Stimulated activated CD4-positive, alpha-beta T cell treated with anti-CD3 and anti-CD28 coated beads, Interleukin-12 subunit alpha, Interleukin-12 subunit beta, amount 100 ng/mL, for 48 hours (primary cell): ENCODE measurements at places on chromosomes 1 and 21.

DNA sequence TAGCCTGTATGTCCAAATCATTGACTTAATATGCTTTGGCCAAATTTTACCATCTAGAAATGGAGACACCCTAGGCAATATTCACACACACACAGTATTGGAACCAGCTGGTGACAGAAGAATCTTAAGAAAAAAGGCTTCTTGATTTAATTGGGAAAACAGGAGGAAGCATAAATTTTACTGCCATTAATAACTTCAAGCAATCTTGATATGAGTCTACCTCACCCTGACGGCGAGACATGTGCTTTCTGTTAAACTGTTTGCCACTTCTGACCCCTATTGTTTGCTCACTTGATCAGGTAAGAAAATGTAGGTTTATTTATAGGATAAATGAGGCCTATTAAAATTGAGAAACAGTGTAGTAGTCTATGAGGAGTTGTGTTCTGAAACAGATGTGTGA, 73.2 kb downstream of the KIFAP3 start:
- no peak for DNase-seq

- DNase-seq = no peak
These were observed 257.3 kb downstream of the KCNJ6 start for GRCh38 chr21:37658817-37659458.

GRCh38 chr1:26536081-26536480, 6.5 kb downstream of the RPS6KA1 start:
- DNase-seq = no peak

- DNase-seq = no peak
These were observed 2.3 kb downstream of the ZMYM4 start for GRCh38 chr1:35270836-35271235.

DNA sequence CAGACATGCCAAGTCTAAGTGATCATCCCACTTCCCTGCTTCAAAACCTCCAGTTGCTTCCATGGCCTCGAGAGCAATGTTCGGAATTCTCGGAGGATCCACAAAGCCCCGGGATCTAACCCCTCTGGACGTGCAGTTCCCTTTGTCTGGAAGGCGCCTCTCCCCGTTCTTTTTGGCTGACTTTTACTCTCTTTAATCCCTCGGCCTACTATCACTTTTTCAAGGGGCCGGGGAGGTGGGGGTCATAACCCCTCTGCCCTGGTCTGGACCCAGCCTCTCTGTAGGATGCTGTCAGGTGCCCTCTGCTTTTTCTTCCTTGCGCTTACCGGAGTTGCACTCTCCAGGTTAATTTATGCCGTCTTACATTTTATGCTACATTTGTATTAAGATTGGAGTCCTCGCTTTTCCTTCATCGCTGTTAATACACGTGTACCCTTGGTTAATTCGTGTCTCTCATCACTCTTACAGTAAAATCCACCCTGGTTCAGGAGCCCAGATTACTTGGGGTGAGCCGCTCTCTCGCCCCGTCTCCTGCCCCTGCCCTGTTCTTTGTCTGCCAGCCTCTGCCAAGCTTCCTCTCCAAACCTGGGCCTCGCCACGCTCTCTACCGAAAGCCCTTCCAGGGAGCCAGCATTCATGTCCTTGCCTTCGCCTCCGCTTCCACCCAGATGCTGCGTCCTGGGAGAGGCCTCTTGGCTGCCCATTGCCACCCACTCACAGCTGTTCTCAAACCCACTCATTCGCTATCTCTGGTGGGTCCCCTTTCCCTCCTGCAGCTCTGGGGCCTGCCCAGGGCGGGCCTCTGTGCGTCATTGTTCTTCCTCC, 448.6 kb downstream of the CAMTA1 start:
- no peak for DNase-seq

DNA sequence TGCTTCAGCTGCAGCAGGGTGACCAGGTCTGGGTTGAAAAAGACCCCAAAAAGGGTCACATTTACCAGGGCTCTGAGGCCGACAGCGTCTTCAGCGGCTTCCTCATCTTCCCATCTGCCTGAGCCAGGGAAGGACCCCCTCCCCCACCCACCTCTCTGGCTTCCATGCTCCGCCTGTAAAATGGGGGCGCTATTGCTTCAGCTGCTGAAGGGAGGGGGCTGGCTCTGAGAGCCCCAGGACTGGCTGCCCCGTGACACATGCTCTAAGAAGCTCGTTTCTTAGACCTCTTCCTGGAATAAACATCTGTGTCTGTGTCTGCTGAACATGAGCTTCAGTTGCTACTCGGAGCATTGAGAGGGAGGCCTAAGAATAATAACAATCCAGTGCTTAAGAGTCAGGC, 2.9 kb downstream of the C1QA start:
- no peak for DNase-seq

- no peak for DNase-seq
These were observed 51.5 kb downstream of the SYT2 start for GRCh38 chr1:202658769-202659168.

DNA sequence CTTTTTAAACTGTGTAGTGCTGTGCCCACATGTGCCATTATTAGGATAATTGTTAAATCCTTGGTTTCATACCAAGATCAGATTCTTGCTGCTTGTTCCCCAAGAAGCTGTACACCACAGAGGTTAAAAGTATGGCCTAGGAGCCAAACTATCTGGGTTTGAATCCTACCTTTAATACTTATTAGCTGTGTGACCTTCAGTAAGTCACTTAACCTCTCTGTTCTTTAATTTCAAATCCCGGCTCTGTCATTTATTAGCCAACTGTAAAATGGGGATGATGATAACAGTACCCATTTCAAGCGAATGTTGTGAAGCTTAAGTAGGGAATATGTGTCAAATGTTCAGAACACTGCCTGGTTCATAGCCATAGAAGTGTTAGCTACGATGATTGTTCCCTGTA, 32.6 kb downstream of the NKAIN1 start:
- DNase-seq = no peak

GRCh38 chr1:39326836-39327235, 122.3 kb downstream of the MACF1 start:
- no peak for DNase-seq

DNA sequence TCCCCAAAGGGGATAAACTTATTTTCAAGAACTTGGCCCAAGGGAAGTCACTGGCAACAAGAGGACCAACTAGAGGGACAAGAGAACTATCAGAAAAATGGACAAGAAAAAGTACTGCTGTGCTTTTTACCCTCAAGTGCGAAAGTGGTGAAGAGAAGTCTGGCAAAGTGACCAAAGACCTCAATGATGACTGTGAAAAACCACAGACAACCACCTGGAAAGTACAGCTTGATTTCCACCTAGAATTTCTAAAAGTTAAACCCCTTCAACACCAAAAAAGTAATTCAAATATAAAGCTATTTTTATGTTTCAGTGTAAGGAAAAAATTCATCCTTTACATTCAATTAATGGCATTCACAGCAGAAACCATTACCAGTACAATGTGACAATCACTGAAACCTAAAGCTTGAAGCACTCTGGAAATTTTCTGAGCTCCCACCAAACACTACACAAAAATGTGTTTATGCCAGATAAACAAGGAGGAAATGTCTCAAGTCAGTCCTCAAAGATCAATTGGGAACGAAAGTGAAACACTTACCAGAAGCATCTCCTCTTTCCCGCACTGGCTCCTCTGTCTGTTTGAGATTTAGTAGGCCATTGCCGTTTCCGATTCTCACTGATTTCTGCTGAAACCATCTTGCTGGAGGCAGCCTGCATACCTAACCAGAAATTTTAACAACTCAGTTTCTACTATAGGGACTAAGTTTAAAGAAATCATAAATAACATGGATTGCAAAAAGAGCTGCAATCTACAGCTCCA, 8.3 kb downstream of the SDE2 start:
- DNase-seq = no peak

DNA sequence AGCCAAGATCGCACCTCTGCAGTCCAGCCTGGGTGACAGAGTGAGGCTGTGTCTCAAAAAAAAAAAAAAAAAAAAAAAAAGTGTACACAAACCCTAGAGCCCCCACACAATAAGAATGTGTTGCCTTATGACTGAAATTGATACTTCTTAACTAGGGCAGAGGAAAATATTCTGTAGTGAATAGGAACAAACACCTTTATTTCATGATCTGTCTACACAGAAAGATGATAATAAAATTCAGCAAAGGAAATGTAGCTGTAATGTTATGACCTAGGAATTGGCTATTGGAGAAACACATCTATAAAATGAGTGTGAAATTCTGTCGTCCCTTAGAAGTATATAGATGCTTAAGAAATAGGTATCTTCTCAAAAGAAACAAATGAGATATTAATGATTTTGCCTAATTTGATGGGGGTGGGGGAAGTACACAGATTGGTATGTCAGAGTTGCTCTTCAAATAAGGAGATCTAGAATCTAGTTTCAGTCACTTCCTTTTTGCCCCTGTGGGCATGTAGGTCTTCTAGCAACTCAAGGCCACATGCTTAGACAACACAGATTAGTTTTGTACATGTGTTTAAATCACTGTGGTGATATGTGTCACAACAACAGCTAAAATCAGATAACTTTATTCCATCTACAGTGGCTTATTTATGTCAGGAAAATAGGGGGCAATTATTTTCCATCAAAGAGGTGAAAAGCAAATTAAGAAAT, 10.7 kb upstream of the GPR25 start:
- no peak for DNase-seq

DNA sequence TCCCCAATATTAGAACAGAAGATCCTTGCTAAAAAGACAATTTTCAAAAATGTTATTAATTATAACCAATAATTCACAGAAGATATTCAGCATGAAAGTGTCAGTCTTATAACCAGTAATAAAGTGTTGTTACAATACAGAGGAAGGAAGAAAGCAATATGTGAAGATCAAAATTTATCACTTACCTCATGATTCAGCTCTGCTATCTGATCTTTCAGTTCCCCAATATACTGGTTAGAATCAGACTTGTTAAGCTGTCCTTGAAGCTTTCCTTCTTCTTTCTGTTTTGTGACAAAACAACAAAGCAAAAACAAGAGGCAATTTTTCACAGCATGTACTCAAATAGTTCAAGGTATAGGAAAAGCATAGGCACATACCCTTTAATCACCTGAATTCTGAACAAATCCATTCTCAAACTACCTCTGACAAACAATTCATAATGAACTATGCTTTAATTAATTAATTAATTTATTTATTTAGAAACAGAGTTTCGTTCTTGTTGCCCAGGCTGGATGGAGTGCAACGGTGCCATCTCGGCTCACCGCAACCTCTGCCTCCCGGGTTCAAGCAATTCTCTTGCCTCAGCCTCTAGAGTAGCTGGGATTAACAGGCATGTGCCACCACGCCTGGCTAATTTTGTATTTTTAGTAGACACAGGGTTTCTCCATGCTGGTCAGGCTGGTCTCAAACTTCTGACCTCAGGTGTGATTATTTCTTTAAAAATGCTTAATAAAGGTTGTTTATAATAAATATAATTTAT, 76.9 kb upstream of the GFI1 start:
- no peak for DNase-seq

GRCh38 chr1:205315008-205315618, 6.4 kb downstream of the NUAK2 start:
- DNase-seq = no peak

DNA sequence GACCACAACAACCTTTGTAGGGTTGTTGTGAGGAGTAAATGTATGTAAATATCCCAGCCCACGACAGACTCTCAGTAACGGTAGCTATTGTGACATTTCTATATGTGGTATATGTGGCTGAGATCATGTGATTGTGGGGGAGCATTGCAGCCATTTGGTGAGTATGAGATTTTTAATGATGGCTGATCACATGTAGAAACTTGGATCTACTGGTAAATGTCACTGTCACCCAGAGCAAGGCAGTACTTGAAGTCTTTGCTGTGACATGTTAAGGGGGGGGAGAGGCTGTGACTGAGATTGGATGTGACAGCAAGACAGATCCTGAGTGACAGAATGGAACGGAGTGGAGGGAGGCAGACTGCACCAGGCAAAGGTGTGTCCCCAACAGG, 23.9 kb upstream of the MEF2D start:
- no peak for DNase-seq

GRCh38 chr1:185795181-185795580, 61.0 kb downstream of the HMCN1 start:
- DNase-seq = no peak

GRCh38 chr1:207962716-207963426, 51.9 kb upstream of the CD34 start:
- DNase-seq = peak; percentile 9

- no peak for DNase-seq
These were observed 352.0 kb downstream of the NUF2 start for GRCh38 chr1:163673759-163674151.

GRCh38 chr1:156583821-156584622, 4.5 kb downstream of the TTC24 start:
- peak; percentile 53 for DNase-seq

DNA sequence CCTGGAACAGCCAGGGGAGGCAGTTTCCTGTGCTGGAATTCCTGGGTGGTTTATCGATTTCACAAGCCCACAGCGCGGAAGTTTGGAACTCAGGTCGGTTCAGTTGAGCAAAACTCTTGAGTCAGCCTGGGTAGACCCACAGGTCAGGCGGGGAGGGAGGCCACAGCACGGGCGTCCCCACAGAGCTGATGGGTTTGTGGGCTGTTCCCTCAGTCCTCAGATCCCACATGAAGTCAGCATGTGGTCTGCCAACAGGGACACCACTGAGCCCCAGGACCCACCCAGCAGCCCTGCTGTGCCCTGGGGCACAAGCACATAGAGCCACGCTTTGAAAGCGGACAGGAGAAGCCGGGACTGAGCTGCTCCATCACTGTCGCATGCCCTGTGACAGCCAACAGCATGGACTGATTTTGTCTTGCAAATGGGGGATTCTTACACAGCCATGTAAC, 17.4 kb downstream of the BMP8A start:
- no peak for DNase-seq

DNA sequence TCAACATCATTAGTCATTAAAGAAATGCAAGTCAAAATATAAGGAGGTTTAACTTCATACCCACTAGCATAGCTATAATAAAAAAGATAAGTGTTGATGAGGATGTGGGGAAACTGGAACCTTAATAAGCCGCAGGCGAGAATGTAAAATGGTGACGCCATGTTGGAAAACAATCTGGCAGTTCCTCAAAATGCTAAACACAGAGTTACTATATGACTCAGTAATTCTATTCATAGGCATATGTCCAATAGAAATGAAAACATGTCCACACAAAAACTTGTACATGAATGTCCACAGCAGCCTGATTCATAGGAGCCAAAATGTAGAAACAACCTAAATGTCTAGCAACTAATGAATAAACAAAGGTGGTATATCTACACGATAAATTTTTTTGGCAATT, 23.2 kb downstream of the DDX59 start:
- DNase-seq = no peak

- no peak for DNase-seq
These were observed 203.7 kb downstream of the AMY1C start for GRCh38 chr1:103953386-103953785.

DNA sequence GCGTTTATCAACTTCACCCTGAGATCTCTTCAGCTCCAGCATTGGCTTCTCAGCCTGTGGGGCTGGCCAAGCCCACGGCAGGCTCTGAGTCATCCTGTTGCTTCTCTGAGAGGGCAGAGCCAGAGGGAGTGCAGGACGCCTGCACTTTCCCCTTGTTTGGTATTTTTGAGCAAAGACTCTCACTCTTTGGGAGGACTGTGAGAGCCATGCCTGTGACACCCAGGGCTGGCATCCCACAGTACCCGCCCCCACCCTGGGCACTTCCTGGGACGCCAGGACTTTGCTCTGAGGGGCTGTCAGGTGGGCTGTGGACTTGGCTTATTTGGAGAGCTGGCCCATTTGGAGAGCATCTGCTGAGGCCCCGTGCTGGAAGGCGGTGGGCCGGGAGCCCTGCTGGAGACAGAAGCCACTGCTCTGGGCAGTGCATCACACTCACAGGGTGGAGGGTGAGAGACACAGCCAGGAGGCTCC, 37.4 kb downstream of the VANGL1 start:
- DNase-seq = no peak
